AML-193 (cell line): ENCODE measurements at places on chromosomes 1 and 21.

- DNase-seq, result no peak
Measured at GRCh38 chr1:83531521-83532309, 467.2 kb downstream of the TTLL7 start.

DNA sequence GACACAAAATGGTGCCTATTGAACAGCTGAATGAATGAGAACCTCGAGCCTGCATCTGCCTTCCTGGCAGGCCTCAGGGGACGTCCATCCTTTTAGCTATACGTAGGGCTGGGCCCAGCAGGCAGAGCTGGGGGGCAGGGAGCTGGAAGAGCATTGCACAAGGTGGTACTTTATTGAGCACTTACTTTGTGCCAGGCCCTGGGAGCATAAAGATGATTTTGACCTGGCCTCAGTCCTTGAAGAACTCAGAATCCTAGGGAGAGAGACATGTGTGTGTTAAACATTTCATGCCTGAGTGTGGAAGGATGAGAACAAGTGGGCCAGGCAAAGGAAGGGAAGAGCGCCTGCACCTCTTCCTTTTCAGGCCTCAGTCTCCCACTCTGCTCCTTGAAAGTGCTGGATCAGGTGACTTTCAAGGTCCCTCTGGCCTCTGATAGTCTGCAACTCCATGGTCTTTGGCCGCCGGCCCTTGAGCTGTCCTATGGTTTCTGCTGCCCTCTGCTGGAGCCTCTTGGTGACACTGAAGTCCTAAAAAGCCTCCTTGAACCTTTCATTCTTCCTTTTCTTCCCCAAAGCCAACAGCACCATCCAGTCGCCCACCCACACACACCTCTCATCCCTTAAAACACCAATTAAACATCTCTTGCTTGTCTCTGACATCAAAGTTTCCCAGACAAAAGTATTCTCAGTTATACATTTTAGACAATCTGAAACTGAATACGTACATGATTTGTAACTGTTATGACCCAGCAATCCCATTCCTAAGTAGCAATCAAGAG, 3.5 kb upstream of the PEAR1 start:
- DNase-seq, result peak; percentile 66

GRCh38 chr1:214331180-214331579, 50.2 kb downstream of the SMYD2 start:
- no peak for DNase-seq

- DNase-seq, result no peak
Measured at GRCh38 chr1:109304226-109304920, 2.4 kb downstream of the MYBPHL start.

GRCh38 chr1:59698386-59698785, 116.4 kb upstream of the HOOK1 start:
- DNase-seq, result no peak

DNA sequence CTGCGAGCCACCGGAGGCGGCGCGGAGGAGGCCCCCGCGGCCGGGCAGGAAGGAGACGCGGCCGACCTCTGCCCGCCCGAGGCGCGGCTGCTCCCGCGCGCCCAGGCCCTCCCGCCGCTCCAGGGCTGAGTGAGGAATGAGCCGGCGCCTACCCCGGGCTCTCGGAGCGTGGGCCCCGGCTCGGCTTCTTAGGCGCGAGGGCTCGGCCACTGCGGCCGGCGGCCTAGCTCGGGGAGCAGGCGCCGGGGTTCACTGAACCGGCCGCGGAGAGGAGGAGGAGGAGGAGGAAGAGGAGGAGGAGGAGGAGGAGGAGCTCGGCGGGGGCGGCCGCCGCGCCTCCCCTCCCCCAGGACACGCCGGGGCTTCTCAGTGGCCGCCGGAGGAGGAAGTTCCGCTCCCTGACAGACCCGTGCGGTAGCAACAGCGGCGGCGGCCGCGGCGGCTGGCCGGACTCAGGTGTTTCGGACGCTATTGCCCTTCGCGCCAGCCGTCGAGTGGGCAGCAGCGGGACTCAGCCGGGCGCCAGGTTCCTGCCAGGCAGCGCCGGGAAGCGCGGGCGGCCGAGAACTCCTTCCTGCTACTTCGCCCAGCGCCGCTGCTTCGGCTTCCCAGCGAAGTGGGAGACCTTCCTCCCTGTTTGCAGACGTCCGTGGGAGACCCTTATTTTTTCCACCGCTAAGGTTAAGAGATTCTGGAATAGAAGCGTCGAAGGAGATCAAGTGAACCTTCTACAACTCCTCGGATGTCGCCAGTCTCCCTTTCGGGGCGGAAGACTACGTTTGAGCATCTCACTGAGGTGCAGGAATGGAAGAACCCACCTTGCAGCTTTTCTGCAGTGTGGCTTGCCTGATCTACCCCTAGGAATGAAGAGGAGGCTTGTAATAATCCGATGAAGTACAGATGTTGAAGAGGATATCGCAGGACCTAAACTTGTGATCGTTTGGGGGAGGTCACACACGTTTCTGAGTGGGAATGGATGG, at the start of gene MAN1A2:
TSS of gene MAN1A2 (plus strand) at position 404 of the 980 bp plus-strand sequence. CDS start 735 bp downstream, outside the sequence.
- DNase-seq, result peak; percentile 57

GRCh38 chr1:16975211-16975610, 5.2 kb downstream of the MFAP2 start:
- DNase-seq, result no peak

DNA sequence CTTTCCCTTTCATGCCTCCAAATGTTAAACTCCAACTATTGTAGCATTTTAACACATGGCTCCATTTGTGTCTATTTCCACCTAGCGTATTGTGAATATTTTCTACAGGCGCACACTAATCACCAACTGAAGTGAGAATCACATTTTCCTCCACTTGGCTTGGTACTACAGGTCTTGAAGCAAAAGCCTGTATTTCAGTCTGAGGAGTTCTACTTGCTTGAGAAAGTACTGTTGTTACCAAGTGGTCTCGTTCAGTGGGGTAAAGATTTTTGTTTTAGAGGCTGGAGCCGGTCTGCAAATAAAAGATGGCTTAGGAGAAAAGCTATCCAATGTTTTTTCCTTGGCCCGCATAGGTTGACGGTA, 550 bp upstream of the PTBP2 start:
- DNase-seq, result no peak

GRCh38 chr1:31891280-31891679, 46.9 kb downstream of the PTP4A2 start:
- no peak for DNase-seq

DNA sequence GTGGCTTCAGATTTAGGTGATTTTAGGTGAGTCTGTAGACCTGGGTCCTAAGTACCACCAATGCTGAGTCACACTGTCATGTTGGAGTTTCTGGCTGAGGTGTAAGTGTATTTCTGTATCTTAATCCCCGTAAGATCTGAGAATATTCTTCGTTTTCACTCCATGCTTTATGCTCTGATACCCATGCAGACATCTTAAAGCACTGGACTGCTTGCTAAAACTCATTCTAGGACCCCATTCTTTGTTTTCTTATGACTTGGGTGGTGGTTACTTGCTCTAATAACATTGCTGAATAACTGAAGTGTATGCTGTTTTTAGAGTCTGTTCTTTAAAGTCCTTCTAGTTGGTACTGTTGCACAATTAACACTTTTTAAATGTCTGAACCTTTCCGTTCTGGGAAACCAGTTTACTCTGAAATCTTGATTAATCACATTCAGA, 36.6 kb downstream of the CDC42 start:
- no peak for DNase-seq

DNA sequence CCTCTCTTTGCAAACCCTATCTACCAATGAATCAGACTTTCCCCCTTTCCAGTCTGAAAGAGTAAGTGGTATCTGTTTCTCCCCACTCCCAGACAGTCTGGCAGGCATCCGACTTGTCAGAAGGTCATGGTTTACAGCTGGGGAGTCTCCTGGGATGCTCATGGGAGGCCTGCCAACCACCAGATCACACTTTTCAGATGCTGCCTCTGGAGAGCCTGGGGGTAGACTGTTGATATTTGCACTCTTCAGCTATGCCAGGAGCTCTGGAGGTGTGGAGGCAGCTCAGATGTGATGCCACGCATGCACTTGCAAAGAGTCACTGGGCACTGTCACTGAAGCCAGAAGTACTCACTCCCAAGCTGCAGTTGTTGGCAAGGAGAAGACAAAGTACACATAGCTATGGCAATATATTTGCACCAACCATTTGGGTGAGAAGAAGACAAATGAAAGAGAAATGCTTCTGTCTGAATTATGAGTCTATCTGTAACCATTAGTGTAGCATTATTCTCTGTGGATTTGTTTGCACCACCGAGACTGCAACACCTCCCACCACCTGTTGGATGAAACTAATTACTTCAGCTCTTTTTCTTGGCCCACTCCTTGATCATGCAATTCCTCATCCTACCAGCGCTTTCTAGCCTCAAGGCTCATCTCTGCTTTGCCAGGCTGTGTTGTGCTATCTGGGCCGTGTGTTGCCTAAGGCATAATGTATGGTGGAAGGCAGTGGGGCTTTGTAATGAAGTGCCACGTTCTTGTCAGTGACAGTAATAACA, 133.0 kb upstream of the SPAG17 start:
- no peak for DNase-seq

GRCh38 chr1:205325334-205325884, 3.9 kb upstream of the NUAK2 start:
- peak; percentile 62 for DNase-seq

- DNase-seq, result no peak
Measured at GRCh38 chr1:25641329-25641725, 24.7 kb downstream of the MAN1C1 start.

- no peak for DNase-seq
Measured at GRCh38 chr1:41315146-41315822, 46.0 kb upstream of the FOXO6 start.

DNA sequence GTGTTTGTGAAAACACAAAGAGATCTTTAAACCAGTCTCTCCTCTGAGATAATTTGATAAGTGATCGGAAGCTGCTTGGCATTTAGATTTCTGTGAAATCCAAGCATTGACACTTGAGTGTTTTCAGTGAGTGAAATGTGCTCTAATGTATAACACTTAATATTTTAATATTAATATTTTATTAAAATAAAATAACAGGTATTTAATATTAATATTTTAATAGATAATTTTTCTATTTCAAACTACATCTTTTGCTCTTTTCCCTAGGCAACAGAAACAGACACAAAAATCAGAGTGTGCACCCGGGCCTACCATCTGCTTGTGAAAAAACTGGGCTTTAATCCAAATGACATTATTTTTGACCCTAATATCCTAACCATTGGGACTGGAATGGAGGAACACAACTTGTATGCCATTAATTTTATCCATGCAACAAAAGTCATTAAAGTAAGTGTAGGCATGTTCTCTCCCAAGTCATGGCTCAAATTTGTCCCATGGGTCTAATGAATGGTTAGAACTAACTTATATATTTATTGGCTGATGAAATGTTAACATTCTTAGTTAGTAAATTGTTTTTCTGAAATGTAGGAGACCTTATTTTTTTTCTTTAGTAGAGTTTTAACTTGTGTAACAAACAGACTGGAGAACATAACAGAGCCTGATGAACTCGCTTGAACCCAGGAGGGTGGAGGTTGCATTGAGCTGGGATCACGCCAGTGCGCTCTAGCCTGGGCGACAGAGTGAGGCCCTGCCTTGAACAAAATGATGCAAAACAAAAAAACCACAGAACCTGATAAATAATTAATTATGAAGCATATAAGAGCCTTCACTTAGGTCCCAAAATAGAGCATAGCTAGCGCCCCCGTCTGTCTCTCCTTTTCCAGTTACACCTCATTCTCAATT, 55.2 kb downstream of the MTR start:
- no peak for DNase-seq

DNA sequence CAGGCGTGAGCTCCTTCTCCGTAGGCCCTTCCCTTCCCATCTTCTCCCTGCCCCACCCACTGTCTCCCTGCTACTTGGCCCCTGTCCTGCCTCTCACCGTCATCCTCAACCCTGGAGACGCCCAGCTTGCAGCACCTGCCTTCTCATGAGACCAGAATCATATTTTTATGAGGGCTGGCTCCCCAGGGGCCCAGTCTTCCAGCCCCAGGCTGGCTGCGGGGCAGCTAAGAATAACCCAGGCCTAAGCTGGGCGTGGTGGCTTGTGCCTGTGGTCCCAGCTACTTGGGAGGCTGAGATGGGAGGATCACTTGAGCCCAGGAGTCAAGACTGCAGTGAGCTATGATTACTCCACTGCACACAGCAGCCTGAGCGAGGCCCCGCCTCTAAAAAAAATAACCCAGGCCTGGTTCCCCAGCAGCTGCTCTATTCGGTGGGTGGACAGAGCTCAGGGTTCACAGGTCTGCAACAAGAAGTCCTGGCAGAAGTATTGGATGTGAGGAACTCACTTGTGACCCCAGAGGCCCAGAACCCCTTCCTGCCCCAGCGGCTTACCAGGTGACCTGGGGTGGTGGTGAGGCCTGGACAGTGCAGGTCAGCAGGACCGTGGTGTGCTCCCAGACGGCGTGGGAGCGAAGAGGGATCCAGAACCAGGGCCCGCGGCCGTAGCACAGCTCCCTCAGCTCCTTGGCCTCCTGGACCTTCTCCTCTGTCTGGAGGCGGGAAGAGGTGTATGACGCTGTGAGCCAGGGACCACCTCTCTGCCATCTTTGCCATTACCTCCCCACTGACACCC, 6.4 kb downstream of the MYOM3 start:
- no peak for DNase-seq

- DNase-seq, result no peak
Measured at GRCh38 chr1:109760581-109761226, 3.0 kb downstream of the EPS8L3 start.

GRCh38 chr21:25334046-25334730, 273.1 kb downstream of the MRPL39 start:
- no peak for DNase-seq

- DNase-seq, result no peak
Measured at GRCh38 chr1:228415221-228415620, 1.4 kb downstream of the TRIM17 start.

DNA sequence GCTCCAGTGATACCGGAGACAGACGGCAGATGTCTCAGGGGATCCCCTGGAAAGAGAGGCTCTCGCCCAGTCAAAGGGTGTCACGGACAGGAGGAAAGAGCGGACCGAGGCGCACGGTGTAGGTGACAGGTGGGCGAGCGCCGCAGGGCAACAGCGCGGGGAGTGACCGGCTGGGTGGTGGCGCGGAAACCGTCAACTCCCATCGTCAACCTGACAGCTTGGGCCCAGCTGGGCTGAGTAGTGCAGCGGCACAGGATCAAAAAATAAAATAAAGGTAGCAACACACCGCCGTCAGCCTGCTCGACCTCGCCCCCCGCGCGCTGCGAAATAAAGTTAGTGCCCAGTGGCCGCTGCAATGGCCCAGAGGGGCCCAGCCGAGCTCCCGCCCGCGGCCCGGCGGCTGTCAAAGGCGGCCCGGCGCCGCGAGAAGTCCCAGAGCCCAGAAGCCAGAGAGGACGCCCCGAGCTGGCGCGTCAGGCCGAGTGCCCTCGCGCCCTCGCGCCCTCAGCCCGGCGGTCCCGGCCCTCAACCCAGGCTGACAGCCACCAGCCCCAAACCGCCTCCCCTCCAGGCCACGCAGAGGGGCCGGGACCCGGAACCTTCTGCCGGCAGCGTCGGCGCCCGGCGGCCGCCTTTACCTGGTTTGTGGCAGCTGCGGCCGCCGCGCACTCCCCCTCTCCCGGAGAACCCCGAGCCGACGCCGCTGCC, at the start of gene LYST:
TSS of gene LYST (minus strand) at position 702 of the 708 bp plus-strand sequence. CDS start 36,489 bp downstream, outside the sequence.
- peak; percentile 38 for DNase-seq
